ENCODE measurements at places on chromosomes 3 and 15.

GRCh38 chr3:26375843-26376530 lies 246.6 kb upstream of the LRRC3B start:
- no peak for DNase-seq

DNA sequence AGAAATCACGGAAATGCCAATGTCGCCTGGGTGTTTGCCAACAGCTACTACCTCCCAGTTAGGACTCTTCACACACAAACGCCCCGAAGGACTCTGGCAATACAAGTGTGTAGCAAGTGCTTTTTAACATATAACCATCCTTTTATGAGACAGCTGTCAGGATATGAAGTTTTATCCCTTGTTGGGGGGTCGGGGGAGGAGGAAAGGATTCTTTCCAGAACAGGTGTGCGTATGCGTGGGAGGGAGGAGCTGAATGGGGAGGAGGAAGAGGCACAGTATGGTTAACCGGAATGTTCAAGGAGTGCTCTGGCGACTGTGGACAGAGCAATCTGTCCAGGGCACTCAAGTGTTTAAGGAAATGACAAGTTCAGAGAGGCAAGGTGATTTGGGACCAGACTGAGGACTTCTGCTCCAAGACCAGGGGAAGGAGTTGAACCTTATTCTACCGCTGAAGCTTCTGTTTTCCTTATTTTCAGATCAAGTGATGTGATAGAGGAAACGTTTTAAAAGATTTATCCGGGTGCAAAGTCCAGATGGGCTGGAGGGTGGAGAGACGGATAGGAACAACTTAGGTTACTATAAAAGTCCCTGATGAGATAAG lies 1.3 kb downstream of the TSPAN3 start:
- DNase-seq, result peak; percentile 30

- no peak for DNase-seq
These were observed 54.1 kb upstream of the HES1 start for GRCh38 chr3:194081826-194082225.

DNA sequence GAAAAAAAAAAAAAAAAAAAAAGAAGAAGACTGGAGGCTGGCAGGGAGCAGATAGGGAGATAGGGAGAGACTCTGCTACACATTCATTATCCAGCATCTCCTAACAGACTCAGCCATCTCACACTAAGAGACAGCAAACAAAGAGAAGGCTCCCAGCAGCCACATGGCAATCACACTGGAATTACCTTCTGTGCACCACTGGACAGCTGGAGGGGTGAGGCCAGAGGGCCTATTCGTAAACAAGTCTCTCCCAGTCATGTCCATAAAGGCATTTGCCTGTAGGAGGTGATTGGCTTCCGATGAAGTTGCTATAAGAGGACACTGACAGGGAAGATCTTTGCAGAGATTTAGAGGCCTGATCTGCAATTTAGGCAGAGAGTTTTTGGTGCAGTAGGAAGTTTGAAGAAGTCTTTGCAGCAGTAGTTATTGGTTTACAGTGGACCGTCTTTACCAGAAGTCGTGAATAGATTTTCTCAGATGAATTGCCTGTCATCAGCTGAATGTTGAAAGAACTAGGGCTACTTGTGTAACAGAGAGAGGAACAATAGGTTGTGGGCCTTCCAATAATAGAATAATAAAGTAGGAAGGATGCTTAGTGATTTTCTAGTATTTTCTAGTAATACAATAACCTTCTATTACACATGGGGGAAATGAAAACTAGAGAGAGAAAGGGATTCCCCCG lies 89.7 kb downstream of the TP63 start:
- DNase-seq, result peak; percentile 14

- no peak for DNase-seq
These were observed 53.9 kb downstream of the BOC start for GRCh38 chr3:113265231-113265630.

DNA sequence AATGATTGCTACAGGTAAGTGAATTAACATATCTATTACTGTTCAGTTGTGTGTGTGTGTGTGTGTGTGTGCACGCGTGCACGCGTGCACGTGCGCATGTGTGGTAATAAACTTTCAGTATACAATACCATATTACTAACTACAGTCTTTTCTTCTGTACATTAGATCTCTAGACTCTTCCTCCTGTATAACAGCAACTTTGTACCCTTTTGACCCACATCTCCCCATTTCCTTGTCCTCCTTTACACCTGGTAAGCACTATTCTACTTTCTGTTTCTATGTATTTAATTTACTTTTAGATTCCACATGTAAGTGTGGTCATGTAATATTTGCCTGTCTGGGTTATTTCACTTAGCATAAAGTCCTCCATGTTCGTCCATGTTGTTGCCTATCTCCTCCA lies 29.1 kb upstream of the GOLIM4 start:
- no peak for DNase-seq

DNA sequence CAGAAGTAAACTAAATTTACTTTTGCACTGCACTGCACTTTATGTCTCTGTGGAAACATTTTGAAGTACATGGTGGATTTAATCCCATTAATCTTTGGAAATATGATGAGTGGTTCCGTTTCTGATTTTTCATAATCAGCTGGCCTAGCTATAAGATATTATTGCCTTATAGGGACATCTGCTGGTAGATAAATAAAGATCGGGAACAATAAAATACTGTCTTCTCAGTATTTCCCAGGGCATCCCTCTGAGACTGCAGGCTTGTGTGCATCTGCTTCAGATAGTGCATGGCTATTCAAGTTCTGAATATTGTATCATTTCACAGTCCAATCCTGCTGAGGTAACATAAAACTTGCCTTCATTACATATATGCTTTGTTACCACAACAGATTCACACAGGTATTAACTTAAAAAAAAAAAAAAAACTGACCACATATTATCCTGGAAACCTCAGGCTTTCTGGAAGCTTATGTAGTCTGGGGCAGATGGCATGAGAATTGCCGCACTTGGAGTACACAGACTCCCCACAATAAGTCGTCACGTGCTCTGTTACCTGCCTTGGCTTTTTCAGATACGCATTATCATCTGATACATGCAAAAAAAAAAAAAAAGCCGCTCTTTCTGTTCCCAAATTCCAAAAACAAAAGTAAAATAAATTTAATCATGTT lies 330.8 kb upstream of the AGTR1 start:
- DNase-seq, result no peak

DNA sequence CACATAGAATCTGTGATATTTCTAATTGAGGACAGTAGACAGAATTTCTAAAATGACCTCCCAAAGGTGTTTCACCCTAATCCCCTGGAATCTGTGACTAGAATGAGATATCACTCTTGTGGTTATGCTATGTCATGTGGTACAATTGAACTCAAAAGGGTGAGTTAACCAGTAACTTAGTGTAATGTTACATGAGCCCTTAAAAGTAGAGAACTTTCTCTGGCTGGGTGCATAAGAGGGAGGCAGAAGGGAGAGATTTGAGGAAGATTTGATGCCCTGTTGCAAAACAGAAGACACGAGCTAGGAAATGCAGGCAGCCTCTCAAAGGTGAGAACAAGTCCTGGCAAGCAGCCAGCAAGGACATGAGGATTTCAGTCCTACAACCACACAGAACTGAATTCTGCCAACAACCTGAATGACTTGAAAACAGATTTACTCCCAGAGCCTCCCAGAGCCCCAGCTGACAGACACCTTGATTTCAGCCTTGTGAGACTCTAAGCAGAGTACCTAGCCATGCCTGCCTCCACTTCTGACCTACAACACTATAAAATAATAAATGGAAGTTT lies 160.3 kb downstream of the MTHFS start:
- DNase-seq, result no peak

- no peak for DNase-seq
These were observed 96.9 kb upstream of the UBP1 start for GRCh38 chr3:33537133-33537532.

- no peak for DNase-seq
These were observed 2.3 kb downstream of the MINDY4B start for GRCh38 chr3:150902988-150903387.

DNA sequence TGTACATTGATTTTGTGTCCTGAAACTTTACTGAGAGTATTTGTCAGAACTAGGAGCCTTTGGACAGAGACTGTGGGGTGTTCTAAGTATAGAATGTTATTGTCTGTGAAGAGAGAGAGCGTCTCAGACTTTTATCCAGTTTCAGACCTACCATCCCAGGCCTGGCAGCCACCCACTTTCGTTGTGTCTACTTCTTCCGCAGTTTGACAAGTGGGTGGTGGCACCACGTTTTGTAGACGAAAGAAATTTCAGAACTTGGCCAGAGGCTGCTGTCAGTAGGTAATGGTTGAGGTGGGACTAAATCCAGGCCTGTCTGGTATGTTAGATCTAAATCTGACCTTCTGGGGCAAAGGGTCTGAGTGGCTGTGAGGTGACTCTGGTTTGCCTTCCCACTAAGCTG lies 13.4 kb upstream of the TRAK1 start:
- DNase-seq, result no peak

GRCh38 chr3:160027541-160028195 lies 39.0 kb downstream of the IL12A start:
- no peak for DNase-seq

GRCh38 chr3:141170678-141171295 lies 60.8 kb upstream of the PXYLP1 start:
- no peak for DNase-seq

DNA sequence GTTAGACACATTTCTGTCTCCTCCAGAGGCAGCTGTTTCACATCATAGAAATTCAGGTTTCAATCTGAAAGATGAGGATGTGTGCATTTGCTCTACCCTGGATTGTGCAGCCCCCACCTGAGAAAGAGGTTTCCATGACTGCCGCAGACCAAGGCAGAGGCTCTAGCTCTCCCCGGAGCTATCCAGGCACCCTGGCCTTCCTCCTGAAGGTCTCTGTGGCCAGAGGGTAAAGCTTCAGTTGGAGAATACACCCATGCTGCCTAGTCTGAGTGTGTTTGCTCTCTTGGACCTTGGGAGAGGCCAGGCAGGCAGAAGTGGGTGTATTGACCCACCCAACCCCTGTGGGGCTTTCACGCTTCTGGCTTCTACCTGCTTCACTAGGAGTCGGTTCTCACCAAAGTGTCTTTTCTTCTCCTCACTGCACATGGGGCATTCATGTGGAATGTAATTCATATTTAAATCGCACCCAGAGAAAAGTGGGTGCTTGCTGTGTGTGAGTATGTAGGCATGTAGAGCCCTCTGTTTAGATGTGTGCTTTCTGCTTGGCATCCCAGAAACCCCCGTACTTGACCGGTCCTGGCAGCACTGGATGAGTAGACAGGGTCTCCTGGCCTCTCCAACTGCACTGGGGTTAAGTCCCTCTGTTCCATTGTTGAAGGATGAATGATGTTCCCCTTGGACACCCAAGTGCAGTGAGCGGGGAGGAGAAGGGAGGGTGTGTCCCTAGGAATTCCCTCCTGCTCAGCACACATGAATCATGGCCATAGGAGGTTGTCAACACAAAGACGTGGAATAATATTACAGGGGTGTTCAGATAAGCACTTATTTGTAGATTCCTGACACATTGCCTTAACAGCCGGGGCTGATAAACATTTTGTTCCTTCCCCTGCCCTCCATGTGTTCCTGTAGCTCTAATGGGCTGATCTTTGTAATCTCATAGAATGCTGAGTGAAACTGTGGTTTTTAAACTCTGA lies 20.3 kb upstream of the RAB6B start:
- no peak for DNase-seq

DNA sequence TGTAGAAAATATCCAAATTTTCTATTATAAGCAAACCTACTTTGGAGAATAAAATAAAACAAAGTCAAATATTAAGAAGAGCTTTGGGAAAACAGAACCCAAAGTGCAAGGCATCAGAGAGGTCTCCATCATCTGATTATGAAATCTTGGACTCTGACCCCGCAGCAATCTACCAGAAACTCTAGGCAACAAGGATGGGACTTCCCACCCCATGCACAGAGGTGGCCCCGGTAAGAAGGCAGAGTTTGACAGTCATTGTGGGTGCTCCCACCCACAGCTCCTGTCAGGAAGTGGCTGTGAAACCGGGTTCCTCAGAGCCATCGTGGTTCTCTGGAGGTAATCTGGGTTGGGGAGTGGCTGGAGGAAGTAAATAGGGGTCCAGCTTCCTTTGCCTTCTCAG lies 37.0 kb upstream of the TJP1 start:
- DNase-seq, result no peak

DNA sequence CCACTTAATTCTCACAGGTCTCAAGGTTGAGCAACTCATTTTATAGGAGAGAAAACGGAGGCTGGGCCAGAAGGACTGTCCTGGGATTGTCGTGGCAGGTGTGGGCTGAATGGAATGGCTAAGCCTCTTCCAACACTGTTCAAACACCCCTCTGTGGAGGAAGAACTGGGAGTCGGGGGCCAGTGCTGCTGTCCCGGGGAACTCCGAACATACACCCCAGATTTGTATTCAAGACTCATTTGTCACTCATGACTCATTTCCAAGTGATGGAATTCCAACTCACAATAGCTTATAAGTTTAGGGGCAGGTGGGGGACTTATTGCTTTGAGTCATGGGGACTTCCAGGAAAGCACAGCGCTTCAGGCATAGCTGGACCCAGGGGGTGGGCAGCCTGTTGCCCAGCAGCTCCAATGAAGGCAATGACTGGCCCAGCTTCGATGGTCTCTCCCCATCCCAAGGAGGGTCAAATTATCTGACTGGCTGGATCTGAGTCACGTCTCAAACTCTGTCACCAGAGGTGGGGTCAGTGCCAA lies 72.5 kb downstream of the TM2D3 start:
- no peak for DNase-seq

- DNase-seq, result no peak
These were observed 365 bp upstream of the GTF2A2 start for GRCh38 chr15:59657635-59658125.

DNA sequence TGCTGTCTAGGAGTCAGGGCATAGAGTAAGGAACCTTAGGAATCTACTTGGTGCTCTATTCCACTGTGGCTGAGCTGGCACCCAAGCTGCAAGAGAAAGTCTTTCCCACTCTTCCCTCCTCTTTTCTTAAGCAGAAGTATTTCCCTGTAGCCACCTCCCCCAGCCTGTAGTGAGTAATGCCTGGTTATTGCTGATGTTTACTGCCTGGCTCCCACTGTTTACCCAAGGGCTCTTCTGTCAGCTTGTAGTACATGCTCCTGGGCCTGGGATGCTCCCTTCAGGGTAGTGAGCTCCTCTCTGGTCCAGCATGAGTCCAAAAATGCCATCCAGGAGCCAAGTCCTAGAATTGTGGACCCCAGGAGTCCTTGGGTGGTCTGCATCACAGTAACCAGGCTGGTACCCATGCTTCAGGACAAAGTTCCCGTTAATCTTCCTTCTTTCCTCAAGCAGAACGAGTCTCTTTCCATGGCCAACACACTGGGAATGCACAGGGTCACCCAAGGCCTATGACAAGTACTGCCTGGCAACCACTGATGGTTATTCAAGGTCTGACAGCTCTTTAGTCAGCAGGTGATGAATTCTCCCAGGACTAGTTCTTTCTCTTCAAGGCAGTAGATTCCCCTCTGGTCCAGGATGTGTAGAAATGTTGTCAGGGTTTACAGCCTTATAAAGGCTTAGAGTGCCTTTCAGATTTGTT lies 17.6 kb downstream of the GALK2 start:
- no peak for DNase-seq

GRCh38 chr15:59616379-59616778 lies 4.8 kb downstream of the GCNT3 start:
- peak; percentile 56 for DNase-seq

Measured in NCI-H1417 (cell line).